ENCODE measurements at places on chromosomes 5 and 9. TPM values are rescaled to one million over a fixed set of nuclear protein-coding genes. Genes with fewer than 3 reads are reported as not detected.

Gene GAPVD1
- 18.4 TPM for polyA plus RNA-seq

Gene PTGES
- 1.8 TPM for polyA plus RNA-seq

Gene NME5
- 5.1 TPM for polyA plus RNA-seq

Gene CA9
- 3.7 TPM for polyA plus RNA-seq

Gene SEMA5A
- 2.5 TPM for polyA plus RNA-seq

Gene PCDHAC2
- 1.8 TPM for polyA plus RNA-seq

Gene TTC16
- polyA plus RNA-seq = not detected

Gene NREP
- polyA plus RNA-seq = 283 TPM

Gene GHR
- polyA plus RNA-seq = 0.20 TPM

Gene PDZD2
- 6.8 TPM for polyA plus RNA-seq

Gene MSH3
- polyA plus RNA-seq = 6.6 TPM

Gene FGF1
- polyA plus RNA-seq = 58.0 TPM

Gene NOXA1
- 7.3 TPM for polyA plus RNA-seq

Gene TEX48
- polyA plus RNA-seq = not detected

Gene SNX30
- 13.2 TPM for polyA plus RNA-seq

Gene SLC46A2
- not detected for polyA plus RNA-seq

- DNase-seq = no peak
Observed at GRCh38 chr5:142253938-142254337, 70.9 kb downstream of the SPRY4 start.

- DNase-seq = no peak
Observed at GRCh38 chr5:72107901-72108201, 576 bp downstream of the MAP1B start.

DNA sequence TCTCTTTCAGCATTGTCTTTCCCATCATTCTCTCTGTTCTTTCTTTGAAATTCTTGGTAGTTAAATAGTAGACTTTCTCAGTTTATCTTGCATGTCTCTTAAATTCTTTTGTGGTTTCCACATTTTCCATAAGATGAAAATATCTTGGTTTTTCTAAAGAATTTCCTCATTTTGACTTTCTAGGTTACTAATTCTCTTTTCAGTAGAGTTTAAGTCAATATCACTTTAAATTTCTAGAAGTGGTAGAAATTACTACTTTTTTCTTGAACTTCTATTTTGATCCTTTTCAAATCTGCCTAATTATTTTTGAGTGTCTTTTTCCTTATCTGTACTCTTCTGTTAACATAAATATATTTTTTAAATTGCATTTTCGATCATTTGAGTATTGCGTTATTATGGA, 23.6 kb upstream of the LRRTM2 start:
- DNase-seq = no peak

- DNase-seq = peak; percentile 82
Observed at GRCh38 chr5:93578813-93579691, 2.0 kb downstream of the NR2F1-AS1 start.

GRCh38 chr9:27853529-27853928, 280.2 kb upstream of the C9orf72 start:
- no peak for DNase-seq

GRCh38 chr5:11903614-11904264, 507 bp downstream of the CTNND2 start:
- peak; percentile 77 for DNase-seq

- peak; percentile 31 for DNase-seq
Observed at GRCh38 chr9:128555180-128555721, 2.9 kb downstream of the SPTAN1 start.

DNA sequence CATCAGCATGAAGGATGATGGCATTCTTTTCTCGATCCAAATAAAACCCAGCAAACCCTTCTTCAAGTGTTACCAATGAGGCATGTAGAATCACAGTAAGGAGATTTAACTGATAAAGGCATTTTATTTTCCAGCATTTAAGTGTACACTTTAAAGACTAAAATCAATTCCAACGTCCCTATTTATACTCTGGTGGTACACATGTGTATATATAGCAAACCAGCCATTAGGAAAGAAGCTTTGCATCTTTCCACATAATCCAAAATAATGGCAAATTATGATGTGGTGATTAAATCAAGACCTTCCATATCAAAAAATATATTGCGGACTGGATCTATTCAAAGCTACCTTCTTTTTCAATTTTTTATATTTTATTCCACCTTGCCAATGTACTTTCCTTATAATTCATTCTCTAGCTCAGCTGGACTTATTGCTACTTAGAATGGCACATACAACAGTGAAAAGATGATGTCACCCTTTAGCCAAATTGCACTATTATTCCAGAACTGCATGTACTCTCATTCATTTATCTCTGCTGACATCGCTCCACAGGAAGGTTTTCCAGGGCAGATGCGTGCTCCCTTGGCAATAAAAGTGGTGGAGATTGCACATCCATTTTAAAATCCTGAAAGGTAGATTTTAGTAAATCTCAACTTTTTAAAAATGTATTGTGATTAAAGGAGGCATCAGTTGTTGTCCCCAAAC, 63.3 kb upstream of the SLC30A5 start:
- DNase-seq = peak; percentile 42

DNA sequence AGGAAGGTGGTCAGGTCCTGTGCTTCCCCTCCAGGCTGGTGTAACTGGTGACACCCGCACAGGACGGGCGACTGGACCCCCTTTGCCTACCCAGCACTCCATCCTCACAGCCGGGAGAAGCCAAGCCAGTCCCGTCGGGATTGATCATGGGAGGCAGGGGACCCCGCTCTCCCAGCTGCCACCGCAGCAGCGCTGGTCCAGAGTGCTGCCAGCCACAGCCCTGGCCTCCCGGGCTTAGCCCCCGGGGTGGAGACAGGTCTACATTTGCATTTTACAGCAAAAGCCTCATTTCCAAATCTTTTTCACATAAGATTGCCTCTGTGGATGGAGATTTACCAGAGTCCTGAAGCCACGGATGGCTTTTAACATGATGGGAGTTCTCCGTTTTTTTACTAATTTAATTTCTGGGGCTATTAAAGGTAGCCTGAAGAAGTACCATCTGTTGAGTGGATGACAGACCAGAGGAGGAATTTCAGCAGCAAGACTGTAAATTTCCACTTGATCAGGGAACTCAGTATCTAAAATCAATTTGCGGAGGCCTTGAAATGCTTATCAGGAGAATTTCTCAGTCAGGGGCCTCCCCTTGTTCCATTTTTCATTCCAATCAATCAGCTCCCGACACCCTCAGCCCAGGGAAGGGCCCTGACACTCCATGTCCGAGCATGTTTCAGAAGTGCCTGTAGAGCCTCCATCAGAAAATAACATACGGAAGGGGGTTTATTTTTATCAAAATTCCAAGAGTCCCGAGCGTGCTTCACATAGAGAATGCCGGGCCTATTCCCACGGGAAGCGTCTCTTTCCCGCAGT, 80.6 kb downstream of the OLFM1 start:
- no peak for DNase-seq

GRCh38 chr9:122857815-122858214, 29.4 kb upstream of the PDCL start:
- no peak for DNase-seq

GRCh38 chr5:132566657-132567056, 9.9 kb downstream of the RAD50 start:
- DNase-seq = no peak

GRCh38 chr9:92656537-92656925, 13.4 kb downstream of the IPPK start:
- DNase-seq = no peak

DNA sequence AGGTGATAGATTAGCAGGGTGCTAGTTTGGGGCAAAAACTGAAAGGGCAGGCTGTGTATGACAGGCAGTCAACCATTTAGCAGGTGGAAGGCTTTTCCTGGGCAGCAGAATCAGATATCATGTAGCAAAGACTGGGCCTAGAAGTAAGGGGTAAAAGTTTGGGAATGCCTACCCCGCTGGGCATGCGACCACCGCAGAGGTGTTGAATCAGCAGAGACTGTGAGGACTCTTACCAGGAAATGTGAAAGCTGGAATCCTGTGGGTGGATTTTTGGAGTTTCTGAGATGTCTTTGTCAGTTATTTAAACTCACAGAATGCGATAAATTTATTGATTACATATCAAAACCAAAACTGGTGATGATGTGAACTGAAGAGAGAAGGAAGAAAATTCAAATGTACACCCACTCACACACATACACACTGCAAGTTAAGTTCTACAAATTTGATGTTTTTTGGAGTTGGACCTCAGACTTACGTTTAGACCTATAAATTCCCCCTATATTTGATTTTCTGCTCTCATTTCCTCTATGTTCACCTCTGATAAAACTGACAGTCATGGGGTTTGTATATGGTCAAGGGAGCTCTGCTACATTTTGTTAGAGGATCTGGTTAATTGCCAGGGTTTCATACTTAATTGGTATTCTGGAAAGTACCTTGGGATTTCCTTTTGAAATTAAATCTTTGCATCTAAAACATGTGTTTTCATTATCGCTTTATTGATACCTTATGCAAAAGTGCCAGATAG, 333.6 kb downstream of the CSNK1G3 start:
- no peak for DNase-seq

DNA sequence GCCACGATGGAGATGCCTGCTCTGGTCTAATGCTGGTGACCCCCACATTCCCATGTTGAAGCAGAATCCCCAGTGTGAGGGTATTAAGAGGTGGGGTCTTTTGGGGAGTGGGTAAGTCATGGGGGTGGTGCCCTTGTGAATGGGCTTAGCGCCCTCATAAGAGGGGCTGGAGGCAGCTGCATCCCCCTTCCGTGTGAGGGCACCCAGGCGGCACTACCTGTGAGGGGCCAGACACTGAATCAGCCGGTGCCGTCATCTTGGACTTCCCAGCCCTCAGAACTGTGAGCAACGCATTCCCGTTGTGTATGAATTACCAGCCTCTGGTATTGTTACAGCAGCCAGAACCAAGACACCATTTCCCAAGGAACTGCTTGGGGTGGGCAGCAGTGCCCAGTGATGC, 27.0 kb upstream of the RNF130 start:
- no peak for DNase-seq

DNA sequence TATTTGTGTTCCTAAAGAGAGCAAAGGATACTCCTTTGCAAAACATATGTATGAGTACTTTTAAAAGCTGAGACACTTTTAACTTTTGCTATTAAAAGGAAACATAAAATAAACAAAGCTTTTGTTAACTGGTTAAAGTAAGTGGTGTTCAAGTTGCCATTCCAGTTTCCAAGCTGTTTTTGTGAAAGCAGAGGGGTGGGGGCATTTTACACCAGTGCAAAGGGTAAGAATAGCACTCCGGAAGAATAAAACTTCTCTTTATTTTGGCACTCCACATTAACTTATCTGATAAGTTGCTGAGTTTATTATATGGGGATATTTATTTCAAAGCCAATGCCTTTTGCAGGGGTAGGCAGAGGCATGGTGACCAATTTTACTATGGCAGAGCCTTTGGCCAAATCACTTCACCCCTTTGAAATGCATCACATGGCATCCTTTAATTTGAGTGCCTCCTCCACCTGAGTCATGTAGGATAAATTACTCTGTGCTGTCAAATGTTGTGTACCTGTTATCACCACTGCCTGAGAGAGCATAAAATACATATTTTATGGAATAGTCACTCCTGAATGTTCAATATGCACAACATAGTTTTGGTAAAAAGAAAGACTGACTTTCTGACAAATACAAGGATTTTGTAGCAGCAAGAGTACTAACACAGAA, 62.9 kb downstream of the MLLT3 start:
- DNase-seq = no peak

- no peak for DNase-seq
Observed at GRCh38 chr9:86022687-86023266, 76.6 kb downstream of the GOLM1 start.

GRCh38 chr9:69193685-69194032, 19.6 kb downstream of the TJP2 start:
- DNase-seq = no peak

DNA sequence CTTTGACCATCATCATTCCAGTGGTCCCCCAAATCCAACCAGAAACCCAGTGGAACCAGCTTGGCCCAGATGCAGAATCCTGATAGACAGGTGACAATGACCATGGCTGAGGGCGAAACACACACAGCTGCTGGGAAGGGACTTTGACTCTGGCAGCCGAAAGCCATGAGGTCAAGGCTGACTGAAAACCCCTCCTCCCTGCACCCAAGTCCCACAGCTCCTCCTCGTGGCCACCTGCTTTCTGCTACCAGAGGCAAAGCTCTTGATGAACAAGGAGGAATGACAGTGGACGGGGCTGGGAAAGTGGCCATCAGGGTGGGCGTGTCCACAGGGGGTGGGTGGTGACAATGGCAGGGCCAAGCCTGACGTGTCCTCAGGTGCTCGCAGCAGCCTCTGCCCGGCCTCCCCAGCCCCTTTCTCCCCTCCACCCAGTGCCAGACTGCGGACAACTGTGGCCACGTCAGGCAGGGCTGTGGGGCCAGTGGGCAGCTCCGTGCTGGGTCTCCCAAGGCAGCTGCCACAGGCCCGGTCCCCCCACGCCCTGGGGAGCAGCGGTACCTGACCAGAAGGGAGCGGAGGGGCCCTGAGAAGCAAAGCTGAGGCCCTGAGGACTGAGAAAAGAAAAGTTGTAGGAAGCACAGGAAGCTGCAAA, 30.8 kb upstream of the SARDH start:
- DNase-seq = no peak

GRCh38 chr9:97398999-97399758, 12.7 kb upstream of the TDRD7 start:
- peak; percentile 11 for DNase-seq

DNA sequence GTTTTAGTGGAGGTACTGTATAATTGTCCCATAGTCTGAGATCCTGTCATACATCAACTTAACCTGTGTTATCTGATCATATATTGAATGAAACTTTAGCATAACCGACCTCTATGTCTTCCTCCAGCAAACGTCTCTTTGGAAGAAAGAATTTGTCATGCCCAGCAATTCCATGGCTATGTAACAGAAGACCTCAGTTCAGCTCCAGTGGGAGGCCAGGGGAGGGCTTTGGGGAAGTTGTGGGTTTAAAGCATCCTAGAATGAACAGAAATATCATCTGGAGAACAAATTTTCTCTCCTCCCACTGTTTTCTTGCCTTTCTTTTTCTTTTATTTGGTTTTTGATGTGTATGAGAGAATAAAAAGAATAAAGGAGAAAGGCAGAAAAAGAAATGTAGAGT, 164.5 kb downstream of the GAS1 start:
- no peak for DNase-seq

DNA sequence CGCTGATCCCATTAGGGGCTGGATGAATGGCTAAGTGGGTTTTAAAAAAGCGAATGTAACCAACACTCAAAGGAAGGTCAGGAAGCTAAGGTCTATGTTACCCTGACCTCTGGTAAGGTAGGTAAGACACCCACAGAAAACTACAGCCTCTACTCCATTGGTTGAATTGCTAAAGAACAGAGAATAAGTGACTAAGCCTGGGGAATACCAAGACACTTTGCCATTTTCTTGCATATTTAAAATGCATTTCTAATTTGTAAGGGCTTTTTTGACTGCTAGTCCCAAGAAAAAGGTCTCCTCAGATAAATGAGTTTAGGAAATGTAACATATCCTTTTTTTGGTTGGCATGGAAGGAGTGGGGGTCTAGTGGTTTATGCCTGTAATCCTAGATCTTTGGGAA, 368.7 kb downstream of the BNC2 start:
- no peak for DNase-seq

- no peak for DNase-seq
Observed at GRCh38 chr5:58246461-58246944, 213.4 kb downstream of the PLK2 start.

DNA sequence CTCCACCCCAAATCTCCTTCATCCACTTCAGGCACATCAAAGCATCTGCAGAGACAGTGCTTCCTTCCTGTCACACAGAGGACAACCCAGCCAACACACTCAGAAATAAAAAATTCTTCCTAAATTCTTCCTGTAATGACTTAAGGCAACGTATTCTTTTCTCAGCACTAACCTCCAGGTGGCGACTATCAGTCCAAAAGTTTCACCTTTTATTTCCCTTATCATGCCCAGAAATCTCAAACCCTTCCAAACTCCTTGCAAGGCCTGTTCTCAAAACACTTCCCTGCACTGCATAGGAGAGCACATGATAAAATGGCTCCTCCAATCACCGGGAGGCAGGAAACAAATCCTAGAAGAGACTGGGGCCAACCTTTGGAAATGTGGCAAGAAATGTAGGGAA, 35.1 kb downstream of the SLIT3 start:
- no peak for DNase-seq

All from brain (organoid and tissue), 16 donors.